Breast epithelium (tissue), 4 donors: ENCODE measurements at places on chromosomes 12 and 14. TPM values are rescaled to one million over a fixed set of nuclear protein-coding genes. Genes with fewer than 3 reads are reported as not detected.
A peak's percentile ranks its signal among the peaks of the same experiment; 100 is the strongest.

ZFHX2 gene
- total RNA-seq, result 0.66 TPM

ABCD2 gene
- total RNA-seq, result 2.6 TPM

KRT6C gene
- not detected for total RNA-seq

DNA sequence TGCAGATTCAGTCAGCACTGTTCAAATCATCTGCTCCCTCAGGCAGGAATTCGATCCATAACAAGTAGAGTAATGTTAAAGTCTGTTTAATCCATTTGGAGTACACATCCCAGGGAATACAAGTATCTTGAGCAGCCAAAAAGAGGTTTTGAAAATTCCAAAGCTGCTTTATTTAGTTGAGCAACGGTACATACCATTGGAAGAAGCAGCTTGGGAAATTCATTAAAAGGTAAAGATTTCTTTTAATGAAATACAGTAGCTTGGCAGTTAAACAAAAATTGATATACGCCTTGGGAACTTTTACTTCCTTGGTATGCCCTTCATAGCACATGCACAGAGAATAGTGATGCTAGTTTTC is 153.8 kb downstream of the LRIG3 start:
- DNase-seq, result no peak

DNA sequence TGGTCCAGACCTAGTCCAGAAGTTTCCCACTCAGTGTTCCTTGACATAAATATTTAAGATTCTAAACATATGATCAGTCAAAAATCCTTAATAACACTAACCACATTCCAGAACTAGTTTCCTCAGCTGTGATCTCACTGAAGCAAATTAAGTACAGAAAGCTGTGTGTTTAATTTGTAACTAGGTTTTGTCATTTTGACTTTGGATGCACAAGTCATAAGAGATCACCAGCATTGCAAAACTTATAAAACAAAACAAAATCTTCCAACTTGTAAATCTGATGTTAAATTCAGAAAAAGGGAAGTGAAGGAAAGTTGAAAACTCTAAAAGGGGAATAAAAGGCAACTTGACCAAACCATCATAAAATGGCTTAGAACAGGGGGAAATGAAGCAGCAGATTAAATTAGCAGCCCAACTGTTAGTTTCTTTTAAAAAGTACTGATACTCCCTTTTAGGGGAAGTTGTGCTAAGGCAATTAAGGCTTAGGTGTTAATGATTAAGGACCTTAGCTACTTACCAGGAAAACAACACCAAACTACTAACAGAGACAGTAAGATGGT is 56.6 kb downstream of the SH2B3 start:
- no peak for DNase-seq

DNA sequence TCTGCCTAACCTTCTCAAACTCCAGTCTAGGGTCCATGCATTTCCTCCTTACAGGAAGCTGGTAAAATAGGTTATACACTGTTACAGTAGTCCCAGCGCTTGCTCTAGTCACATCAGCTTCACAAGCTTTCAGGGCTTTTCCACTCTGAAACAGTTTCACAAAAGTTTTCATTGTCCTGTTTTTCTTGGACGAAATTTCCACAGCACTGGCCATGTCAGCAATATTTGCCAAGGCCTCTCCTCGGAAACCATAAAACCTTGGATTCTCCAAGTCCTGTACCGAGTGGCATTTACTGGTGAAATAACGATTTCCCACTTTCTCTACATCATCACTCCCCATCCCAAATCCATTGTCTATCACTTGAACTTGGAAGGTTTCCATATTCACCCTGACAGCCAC is 2.1 kb downstream of the MLH3 start:
- no peak for DNase-seq

DNA sequence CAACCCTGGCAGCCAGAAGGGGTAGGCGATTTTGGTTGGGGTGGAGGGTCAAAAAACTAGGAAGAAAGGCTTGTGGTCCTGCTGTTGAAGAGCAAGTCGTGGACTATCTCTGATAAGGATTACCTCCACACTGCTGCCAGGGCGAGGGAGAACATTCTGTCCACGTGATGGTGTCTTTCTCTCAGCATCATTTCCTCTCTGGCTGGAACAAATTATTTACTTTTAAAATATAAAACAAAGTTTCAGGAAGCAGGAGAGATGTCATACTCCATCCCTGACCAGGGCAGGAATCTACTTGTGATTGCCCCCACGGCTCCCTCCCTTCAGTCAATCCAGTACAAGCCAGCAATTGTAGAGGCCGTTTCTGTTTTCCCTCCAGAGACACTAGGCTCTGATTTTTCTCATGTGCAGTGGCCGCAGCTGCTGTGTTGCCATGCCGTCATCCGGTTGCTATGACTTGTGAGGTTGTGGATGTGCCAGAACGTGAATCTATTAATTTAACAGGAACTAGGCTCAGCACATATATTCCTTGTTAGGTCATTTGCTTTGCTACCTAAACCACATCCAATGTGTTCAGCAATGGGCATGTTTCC is 61.5 kb upstream of the PTGR2 start:
- peak; percentile 70 for DNase-seq

DNA sequence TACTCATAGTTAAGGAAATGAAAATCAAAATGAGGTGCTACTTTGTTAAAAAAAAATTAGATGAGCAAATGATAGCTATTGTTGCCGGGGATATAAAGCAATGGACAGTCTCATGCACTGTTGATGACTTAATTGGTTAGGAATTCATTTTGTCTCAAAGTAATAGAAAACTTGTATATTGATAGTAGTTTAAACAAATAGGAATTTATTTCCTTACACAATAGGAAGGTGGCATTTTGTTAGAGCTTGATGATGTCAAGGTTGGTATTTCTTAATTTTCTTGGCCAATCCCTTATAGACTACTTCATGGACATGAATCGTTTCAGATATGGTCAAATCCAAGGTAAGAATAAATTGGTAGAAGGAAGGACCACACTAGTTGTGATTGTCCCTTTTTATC is 7.8 kb downstream of the PRPF39 start:
- no peak for DNase-seq

GRCh38 chr12:6206327-6206726 is 6.1 kb downstream of the CD9 start:
- DNase-seq, result no peak

DNA sequence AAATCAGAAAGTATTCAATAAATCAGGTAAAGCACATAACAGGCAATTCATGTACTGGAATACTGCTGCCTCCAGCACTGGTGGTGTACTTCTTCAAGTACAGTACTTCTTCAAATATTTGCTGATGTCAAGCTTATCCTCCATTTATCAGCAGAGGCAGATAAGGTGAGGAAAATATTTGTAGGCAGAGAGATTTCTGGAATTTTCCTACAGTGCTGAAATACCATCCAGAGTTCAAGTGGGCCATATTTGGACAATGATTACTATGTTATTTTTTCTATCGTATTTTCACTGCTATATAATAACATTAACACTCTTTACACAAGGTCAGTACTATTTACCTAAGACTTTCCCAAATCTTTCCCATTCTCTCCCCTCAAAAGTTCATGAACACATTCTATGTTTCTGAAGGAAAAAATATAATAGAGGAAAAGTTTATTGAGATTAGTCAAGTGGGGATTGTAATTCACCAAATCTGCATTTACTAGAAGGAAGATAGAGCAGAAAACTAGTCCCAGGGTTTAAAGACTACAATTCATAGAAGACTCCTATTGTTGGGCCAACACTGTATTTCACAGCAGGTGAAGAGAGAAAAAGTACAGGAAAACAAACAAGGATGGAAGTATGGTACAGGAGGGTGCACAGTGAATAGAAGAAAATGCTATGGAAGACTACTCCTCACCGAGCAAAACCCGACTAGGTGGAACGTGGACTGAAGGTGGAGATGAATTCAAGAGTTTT is 141.1 kb downstream of the PAWR start:
- no peak for DNase-seq

DNA sequence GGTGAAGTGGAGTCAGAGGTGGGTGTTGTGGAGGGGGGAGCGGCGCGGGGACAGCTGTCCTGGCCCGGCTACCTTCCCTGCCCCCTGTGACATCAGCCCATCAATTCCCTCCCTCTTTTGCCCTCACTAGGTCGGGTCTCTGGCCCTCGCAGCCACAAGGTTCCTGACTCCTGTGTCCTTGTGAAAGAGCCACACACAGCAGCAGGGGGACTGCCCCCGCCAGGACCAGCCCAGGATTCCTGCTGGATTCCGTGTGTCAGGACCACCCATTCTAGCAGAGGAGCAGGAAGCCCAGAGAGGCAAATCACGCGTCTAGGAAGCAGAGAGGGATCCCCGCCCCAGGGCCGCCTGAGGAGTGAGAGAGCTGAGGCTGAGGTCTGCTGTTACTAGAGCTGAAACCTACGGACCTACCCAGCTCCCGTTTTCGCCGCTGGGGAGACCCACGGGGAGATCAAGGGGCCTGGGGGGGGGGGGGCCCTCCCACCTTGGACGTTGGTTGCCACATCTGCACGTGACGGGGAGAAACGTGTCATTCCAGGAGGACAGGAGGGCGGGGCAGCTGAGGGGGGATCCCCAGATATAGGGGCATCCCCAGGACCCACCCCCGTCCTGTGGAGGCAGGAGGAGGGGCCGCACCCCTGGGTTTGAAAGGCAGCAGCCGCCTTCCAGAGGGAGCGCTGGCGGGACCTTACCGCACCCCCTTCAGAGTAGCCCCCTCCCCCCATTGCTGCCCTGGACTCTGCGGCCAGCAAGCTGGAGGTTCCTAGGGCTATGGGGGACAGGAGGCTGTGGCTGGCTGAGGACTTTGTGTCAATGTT is 12.5 kb upstream of the INF2 start:
- peak; percentile 56 for DNase-seq

GRCh38 chr12:132629330-132629729 is 10.8 kb downstream of the P2RX2 start:
- no peak for DNase-seq

- DNase-seq, result no peak
These were observed 77.8 kb upstream of the MAX start for GRCh38 chr14:65179918-65180724.

- DNase-seq, result no peak
These were observed 465.5 kb upstream of the ATP2B1 start for GRCh38 chr12:90174198-90174510.
